ENCODE measurements at places on chromosomes 11 and 22.

DNA sequence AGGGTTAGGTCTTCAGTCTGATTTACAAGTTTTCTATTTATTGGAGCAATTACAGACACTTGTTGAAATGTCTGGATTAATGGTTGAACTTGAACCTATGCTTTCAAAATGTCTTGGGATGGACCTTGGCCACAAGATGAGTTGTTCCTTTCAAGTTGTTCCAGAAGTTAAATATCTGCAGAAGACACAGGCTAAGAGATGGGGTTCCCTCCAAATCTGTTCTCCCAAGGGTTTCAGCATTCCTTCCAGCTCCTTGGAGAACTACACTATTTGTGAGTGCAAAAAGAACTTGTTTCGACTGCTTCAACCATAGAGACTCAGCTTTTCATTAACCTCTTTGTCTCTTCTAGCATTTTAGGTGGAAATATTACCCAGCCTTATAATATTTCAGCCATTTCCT, 189.0 kb upstream of the BLID start:
- DNase-seq = no peak

DNA sequence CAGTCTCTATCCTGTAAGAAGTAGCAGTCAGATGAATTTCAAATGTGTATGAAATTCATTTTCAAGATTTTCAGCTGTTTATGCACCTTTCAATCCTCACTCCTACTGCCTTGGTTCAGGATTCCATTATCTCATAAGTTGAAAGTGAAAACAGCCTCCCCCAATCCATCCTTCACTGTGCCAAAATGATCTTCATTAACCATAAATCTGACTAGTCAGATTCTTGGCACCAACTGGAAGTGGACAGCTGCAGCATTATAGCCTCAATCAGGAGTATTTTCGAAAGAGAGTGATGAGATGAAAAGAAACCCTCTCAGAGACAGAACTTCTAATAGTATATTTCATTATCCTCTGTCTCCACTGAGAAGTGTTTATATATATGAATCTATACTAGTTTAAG, 365.3 kb upstream of the PDGFD start:
- DNase-seq = no peak

- no peak for DNase-seq
Observed at GRCh38 chr11:119795231-119795630, 66.2 kb upstream of the NECTIN1 start.

- no peak for DNase-seq
Observed at GRCh38 chr11:111069066-111069465, 176.5 kb upstream of the POU2AF2 start.

DNA sequence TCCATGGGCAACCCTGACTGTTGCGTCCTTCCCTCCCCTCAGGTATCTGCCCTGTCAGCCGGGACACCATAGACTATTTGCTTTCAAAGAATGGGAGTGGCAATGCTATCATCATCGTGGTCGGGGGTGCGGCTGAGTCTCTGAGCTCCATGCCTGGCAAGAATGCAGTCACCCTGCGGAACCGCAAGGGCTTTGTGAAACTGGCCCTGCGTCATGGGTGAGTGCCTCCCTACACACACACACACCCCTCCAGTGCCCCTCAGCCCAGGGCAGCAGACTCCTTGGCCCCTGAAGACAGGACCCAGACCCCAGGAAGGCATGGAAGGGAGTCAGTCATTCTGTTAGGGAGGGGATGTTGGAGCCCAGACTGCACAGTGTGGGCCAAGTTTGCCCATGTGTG, 17.9 kb upstream of the UVRAG start:
- DNase-seq = no peak

- no peak for DNase-seq
Observed at GRCh38 chr11:60771879-60772525, 13.1 kb upstream of the MS4A10 start.

DNA sequence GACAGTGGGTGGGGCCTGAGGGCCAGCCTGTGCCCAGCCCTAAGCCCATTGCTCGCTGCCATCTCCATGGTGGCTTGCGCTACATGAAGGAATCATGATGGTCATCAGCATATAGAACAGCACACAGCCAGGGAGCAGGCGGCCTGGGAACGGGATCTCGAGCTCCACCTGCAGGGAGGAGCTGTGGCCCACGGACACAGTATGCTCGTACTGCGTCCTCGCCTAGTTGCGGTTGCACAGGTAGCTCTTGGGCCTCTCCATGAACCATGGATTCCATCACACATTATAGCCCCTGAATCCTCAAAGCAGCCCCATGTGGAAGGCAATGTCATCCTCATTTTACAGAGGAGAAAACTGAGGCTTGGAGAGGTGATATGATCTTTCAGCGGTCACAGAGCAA, 15.1 kb downstream of the SEC14L4 start:
- no peak for DNase-seq

DNA sequence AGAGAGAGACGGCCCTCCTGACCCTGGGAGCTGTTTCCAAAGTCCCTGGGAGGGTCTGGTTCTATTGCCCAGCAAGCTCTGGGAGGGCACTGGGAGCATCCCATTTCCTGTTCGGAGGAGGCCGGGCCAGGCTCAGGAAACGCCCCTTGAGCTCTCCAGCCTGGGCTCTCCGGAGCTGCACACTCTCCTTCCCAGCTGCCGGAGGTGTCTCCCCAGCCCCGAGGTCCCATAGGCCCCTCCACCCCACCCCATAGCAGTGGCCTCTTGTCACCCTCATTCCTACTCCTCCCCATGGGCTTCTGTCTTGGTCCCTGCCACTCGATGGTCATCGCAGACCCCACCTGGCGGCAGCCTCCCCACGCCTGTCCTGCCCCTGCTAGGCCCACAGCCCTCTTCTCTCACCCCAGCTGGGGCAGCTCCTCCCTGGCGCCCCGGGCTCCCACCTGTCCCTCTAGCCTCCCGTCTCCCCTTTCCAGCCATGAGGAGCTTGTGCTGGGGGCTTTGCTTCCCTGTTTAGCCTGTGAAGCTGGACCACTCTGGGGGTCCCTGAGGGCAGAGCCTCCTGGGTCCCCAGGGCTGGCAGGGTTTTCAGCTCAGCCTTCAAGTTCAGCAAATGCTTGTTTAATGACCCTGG, 2.8 kb downstream of the TSPAN32 start:
- DNase-seq = no peak

DNA sequence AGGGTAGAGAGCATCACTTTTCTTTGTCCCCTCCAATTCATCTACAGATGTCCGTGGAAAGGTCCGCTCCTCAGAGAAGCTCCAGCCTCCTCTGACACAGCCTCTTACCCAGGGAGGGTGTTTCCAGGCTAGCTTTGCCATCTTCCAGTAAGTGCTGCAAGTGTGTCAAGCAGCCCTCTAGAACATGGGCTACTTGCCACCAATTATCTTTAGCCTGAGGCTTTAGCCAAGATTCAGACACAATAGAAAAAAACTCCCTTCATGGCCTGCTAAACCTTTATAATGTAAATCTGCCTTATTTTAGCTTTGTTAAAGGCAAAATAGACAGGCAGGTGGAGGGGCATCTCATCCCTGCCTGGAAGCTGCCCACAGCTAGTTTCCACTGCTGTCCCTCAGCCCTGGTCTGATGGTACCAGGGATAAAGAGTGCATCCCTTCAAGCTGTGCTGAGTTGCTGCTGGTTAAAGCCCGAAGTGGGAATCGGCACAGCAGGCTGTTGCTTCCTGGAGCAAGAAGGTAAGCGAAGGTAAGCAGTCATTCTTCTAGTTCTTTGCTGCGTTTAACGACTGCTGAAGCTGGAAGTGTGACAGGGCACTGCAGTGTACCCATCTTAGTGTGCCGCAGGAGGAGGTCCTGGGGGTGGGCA, 190.1 kb upstream of the E2F8 start:
- DNase-seq = no peak

DNA sequence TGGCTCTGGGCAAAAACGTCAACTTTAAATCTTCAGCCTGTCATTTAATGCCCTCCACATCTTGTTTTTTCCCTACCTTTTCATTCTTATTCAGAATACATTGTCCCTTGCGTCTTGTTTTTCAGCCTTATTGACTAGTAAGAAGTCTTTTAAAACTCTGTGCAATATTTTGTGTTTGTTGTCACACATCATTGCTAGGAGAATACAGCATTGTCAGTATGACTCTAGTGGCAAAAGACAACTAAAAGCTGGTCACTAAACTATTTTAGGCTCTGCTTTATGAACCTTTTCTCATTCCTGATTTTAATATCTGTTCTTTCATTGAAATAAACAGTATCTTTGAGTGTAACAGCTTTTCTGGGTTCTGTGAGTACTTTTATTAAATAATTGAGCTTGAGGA, 447.8 kb upstream of the CCDC179 start:
- no peak for DNase-seq

DNA sequence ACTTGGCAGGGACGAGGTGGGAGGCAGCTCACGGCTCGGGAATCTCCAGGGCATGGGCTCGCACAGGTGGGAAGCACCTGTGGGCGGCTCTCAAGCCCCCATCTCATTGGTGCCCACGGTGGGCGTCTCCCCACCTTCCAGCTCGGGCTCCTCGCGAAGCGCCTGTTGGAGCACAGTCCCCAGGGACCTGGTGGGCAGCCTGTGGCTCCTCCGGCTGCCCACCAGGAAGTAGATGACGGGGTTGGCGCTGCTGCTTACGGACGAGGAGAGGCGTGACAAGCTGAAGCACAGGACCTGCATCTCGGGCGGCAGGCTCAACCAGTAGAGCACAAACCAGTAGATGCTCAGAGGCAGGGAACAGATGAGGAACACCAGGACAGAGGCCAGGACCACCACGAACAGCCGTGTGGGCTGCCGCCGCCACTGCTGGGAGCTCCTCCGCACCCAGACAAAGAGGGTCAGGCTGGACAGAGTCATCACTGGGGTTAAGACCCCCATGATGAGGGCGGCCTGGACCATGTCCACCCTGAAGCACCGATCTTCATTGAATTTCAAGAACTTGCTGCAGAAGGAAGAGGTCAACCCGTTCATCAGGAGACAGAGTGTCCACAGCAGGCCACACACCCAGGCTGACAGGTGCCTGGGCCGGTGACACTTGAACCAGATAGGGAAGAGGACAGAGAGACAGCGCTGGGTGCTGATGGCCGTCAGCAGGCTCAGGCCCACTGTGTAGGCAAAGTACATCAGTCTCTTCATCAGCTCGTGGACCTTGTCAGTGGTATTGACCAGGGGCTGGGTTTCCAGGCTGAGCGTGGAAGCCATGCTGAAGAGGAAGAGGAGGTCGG, 633 bp downstream of the MRGPRD start:
- no peak for DNase-seq

DNA sequence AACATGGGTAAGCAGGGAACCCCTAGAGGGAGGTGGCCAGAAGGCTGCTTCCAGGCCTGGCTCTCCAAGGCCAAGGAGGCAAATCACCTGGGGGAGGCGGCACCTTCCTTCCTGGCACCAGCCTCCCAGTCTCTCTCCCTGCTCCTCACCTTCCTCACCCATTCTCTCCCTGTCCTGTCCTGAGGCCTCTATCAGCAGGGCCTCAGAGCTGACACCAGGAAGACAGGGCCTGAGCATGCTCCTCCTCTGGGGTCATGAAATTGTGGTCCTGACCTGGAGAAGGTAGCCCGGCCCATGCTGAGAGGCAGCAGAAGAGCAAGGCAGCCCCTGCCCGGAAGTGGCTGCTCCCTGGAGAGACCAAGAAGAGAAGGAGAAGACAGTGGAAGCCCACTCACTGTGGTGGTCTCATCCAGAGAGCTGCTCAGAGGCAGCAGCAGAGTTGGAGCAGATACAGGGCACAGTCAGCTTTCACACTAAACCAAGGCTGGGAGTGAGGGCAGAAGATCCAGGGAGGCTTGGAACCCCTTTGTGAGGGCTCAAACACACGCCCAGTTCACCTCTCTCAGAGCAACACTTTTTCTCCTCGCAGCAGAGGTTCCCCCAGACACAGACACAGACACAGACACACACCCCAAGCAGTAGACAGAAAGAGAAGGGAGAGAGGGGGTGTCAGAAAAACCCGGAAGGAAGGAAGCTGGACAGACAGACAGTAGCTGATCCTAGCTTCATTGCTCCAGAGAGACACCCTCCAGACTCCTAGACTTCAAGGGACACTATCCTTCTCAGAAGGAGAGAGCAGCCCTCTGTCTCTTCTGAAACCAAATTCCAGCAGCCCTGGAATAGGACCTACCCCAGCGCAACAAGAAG, 1.8 kb downstream of the BCL9L start:
- no peak for DNase-seq

DNA sequence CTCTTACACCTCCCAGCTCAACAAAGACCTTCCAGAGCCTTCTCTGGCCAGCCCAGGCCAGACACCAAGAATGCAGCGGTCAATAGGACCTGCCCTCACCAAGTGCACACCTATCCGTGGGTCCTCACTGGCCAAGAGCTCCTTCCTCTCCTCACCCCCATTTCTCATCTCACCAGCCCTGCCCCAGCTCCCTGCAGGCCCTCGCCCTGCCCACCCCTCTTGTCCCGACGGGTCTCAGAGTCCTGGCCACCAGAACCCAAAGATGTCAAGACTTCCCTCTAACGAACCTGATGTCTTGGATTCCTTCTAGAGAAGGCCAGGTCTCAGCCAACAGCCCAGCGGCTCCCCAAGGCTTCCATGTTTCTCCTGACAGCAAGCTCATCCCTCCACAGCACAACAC, 43.6 kb downstream of the IGF2 start:
- DNase-seq = no peak

DNA sequence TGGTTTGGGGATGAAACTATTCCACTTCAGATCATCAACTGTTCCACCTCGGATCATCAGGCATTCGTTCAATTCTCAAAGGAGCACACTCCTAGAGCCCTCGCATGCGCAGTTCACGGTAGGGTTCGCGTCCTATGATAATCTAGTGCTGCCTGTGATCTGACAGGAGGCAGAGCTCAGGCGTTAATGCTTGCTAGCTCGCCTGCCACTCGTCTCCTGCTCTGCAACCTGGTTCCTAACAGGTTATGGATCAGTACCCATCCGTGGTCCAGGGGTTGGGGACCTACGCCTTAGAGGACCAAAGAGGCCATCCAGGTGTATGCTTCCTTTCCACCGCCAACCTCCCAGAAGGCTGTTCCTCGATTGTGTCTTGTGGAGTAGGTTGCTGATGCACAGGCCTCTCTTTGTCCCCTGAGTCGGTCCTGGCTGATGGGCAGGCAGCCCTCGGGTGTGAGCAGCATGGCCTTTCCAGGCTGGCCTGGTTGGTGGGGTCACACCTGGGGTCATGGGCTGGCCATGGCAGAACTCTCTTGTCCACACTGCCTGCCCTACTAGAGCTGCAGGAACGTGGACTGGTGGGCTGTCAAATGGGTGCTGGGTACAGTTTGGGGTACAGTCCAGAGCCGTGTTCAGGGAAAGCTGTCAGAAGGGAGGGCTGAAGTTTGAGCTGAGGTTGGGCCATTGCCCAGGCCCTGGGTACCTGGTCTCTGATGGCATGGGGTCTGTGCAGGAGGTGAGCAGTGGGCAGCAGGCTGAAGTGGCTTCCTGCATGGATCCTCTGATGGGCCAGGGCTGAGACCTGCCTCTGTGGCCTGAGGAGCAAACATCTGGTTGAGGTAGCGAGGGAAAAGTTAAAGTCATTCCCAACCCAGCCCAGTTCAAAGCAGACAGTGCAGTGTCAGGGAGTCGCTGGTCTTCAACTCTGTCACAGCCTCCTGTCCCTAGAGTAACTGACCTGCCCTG, 11.1 kb downstream of the PRDM11 start:
- no peak for DNase-seq
